ENCODE measurements at places on chromosomes 5 and 9.

GRCh38 chr5:150345716-150346115, 11.8 kb upstream of the TCOF1 start:
- DNase-seq: no peak

GRCh38 chr5:43231977-43232376, 40.0 kb downstream of the NIM1K start:
- DNase-seq: peak; percentile 38

DNA sequence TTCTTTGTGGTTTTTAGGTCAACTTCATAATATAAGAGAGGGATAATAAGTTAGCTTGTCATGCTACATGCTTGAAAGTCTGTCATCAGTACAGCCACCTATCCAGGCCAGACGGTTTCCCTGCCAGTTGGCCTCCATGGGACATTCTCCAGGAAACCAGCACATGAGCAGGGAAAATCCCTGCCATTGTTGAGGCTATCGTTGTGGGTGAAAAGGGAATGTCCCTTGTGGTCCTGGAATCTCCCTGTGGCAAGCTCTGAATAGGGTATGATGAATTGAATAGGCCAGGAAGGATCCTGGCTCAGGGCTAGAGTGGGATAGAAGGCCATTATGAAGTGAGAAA, 12.3 kb downstream of the F2RL1 start:
- DNase-seq: no peak

DNA sequence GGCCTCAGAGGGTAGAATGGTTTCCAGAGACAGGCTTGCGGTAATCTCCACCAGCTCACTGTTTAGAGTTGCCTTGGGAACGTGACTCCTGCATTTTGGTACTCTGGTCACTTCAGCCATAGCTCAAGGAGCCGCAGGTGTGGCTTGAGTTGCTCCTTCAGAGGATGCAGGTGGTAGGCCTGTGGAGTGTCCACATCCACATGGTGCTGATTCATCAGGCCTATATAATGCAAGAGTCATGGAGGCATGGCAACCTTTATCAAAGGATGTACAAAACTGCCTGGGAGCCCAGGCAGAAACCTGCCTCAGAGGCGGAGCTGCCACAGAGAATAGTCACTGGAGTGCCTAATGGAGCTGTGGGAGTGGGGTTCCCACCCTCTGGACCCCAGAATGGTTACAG, 114.2 kb downstream of the ANXA1 start:
- DNase-seq: no peak

DNA sequence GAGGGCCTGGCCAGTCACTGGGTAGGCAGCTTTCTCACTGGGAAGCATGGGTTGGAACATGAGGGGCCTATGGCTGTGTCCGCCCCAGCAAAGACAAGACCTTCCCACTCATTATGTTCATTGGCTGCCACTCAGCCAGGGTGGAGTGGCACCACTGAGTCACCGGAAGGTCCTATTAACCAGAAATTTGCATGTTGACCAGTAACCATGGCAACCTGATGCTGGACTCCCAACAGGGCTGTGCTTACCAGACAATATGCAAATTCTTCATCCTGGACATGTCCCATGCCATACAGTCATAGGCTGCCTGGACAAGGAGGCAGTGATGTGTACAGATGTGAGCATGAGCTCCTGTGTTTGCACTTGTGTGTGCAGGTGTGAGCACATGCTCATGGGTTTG, 66.7 kb downstream of the PSD2 start:
- no peak for DNase-seq

DNA sequence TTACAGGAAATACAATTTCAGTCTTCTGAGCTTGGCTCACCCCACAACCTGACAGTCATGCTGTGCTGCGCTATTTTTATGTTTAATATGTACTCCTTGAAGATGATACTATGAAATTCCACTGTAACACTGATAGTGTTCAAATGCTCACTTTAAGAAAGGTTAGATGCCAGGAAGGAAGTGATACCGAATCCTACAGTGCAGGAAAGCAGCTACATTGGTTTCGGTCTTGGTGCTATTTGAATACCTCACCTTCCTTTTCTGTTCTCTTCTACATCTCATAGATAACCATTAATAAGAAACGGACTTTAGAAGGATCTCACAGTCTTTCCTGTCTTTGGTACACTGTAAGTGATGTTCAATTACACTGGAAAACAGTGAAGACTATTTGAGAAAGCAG, 117.6 kb downstream of the SEMA5A start:
- no peak for DNase-seq

- DNase-seq: no peak
Measured at GRCh38 chr9:69179037-69179436, 5.0 kb downstream of the TJP2 start.

DNA sequence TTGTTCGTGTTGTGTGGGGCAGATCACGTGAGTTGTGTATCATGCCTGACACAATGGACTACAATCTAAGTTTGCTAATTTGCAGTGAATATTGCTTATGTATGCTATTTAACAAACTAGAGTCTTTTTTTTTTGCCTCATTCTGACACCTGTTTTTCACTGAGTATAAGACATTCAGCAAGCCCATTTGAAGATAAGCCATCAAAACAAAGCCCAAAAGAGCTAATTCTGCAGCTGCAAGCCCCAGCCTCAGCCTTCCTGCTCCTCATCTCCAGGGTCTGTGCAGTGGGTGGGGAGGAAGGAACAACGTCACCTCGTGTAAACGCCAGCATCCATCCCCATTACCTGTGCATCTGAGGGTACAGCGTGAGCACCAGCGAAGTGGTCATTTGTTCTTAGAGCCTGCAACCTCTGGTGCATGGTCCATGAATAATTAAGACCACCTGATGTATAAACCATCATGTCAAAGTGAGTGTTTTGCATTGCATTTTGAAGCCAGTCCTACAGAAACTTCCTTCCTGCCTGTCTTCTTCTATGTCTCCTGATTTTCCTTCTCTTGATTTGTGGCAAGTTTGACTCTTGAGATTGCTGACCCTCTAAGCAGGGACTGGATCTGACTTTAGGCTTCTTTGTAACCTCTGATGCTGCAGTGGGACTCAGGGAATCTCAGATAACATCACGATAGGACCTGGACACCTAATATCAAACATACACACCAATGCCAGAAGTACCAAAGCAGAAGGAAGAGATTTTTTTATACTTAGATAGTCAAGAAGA, 73.2 kb downstream of the FGF1 start:
- no peak for DNase-seq

GRCh38 chr5:170440771-170441392, 51.7 kb upstream of the KCNMB1 start:
- DNase-seq: no peak

- DNase-seq: no peak
Measured at GRCh38 chr9:111148052-111149017, 110.1 kb upstream of the LPAR1 start.

GRCh38 chr5:136200130-136200529, 7.2 kb upstream of the SMIM32 start:
- DNase-seq: no peak

GRCh38 chr5:10987276-10987924, 226.4 kb upstream of the DAP start:
- DNase-seq: no peak

DNA sequence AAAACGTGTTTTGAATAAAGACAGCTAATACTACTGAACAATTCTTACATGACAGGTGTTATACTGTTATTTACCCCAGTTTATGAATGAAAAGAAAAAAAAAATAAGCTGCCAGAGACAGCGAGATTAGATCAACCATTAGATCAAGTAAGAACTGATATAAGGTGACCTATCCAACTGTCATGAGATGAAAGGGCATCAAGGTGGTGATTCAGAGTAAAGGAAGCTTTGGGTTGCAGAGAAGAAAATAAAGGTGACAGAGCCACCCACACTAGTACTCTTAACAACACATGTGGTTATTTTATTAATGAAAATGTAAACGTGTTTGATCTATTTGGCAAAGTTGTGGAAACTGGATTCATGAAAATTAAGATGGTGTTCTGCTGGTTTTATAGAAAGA, 435.2 kb downstream of the GABRG2 start:
- DNase-seq: no peak

GRCh38 chr5:124581738-124582560, 164.5 kb downstream of the ZNF608 start:
- DNase-seq: no peak

DNA sequence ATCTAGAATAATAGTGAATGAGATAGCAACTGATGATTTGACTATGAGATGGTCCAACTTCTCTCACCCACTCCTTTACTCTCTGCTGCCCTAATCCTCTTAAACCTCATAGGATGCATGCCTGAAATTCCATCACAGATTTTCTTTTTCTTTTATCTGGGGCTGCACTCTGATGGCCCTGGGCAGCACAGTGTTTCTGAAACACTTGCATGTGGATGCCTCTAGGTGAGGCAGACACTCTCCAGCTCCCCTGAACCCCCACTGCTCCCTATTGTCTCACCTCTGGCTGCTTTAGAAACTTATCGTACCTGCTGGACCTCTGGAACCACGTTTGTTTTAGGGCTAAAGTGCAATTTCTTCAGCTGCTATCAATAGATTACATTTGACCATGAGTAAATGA, 67.5 kb downstream of the HTR4 start:
- no peak for DNase-seq

- DNase-seq: no peak
Measured at GRCh38 chr5:73288803-73289720, 116.1 kb downstream of the TMEM174 start.

DNA sequence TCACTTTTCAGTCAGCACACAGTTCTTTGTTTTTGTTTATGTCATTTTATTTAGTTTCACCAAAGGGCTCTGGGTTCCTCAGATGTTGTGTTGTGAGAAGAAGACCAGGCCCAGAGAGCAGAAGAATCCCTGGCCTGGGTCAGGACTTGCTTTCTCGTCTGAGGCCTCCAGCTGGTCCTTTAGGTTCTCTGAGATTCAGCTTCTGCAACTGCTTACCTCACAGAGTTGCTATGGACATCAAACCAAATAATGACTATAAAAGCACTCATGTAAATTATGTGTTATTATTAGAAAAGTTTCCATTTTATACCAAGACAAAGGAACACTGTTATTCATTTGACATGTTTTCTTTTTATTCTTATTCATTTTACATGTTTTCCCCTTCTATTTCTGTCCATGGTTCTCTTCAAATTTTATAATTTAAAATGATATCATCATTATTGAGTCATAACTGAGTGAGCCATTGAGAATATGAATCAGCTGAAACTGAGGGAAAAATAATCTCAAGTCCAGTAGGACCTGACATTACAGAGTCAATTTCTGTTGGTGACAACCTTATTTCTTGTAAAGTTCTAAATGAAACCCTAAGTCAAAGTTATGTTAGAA, 44.0 kb upstream of the GLRX start:
- DNase-seq: no peak

- no peak for DNase-seq
Measured at GRCh38 chr5:174400461-174400860, 323.9 kb upstream of the MSX2 start.

DNA sequence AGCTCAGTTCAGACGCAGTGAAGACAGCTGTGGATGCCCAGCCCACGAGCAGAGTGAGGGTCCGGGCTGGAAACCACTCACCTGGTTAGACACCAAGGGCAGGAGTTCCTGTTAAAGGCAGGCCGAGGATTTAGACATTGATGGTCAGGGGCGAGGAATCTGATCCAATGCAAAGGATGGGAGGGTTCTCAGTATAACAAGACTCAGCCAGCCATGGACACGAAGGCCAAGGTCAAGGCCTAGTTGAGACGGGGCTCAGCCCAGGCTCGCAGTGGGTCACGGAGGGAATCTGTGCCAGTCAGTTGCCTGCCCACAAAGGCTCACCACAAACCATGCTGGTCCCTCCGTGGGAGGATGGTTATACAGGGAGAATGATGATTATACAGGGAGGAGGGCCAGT, 63.3 kb upstream of the FCN1 start:
- DNase-seq: no peak

DNA sequence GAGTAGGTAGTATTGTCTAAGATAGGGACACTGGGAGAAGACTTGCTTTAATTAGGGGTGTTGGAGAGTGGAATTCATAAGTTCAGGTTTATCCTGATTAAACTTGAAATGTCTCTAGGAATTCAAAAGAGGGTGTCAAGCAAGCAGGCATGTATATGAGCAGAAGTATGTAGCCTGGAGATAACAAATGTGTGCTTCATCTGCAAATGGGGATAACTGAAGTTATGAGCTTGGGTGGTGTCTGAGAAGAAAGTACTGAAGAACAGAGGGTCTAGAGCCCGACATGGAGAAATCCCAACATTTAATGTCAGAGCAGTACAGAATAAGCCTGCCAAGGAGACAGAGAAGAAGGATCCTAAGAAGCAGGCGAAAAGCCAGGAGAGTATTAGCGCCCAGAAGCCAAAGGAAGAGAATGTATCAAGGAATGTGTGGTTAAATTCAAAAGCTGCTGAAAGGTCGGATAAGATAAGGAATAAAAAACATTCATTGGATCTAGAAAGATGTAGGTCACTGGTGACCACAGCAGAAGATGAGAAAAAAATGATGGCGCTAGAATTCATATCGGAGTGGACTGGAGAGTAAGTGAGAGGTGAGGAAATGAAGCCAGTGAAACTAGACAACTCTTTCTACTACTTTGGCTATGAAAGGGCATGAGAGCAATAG, 401.5 kb upstream of the PIK3R1 start:
- DNase-seq: no peak

DNA sequence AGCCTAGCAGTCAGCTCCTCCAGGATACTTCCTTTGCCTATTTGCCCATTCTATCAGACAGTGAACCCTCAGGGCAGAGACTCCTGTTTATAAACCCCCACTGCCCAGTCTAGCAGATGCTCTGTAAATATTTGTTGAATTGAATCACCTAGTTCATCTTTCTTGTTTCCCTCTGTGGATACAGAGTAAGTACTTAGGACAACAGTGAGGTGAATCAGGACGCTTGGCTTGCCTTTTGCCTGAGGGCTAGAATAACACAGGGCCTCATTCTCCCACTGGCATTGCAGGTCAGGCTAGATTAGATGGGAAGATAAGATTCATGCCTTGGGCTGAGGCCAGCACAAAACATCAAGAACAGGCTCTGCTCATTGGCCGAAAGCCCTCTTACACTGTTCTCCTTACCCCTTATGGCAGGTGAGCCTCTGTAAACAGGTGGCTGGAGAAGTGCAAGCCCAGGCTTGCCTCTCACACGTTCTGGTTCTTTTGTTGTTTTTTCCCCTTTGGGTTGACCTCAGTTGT, 22.2 kb downstream of the TNFSF8 start:
- peak; percentile 94 for DNase-seq

- no peak for DNase-seq
Measured at GRCh38 chr9:123654994-123655637, 274.8 kb downstream of the DENND1A start.

DNA sequence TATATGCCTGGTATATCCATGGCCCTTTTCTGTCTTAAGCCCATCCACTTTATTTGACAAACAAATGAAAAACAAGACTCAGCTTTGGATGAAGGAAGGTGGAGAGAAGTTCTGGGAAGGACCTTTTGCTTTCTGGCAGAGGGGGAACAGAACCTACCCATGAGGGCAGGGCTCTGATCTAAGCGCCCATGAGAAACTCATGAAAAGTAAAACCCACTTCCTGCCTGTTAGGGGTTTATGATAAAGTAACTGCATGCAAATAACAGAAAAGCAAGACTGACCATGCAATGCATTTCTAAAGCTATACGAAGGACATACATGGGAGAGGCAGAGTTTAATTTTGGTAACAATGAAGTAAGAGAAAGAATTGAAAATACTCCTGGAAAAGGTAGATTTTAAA, 181.9 kb upstream of the ADRA1B start:
- no peak for DNase-seq

Data from NCI-H1092 treated with DMSO at 0.1 percent for 48 hours (cell line).